ENCODE measurements at places on chromosomes 11 and 22. TPM values are rescaled to one million over a fixed set of nuclear protein-coding genes. Genes with fewer than 3 reads are reported as not detected.

MS4A4E gene
- not detected for total RNA-seq

GRCh38 chr11:17934194-17934593, 78.7 kb downstream of the SERGEF start:
- DNase-seq = no peak

DNA sequence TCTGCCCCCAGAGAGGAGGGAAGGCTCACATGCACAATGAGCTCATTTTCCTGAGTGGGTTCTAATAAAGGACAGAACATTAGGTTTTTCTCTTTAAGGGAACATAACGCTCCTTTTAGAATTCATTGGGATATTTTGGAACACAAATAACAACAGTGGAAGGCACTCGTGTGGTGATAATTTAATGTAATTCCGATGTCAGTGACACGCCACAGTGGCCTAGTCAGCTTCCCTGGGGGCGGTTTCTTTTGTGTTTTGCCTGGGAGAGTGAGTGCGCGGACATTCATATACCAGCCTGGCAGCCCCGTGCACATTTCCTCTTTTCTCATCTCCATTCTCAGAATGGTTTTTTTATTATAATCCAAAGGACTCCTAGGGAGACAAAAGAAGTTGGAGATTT, 41.1 kb downstream of the SEZ6L start:
- no peak for DNase-seq

EFCAB6 gene
- total RNA-seq = 7.0 TPM

Measured in progenitor cell of endocrine pancreas (in vitro differentiated cells).